ENCODE measurements at places on chromosomes 1 and 21. TPM values are rescaled to one million over a fixed set of nuclear protein-coding genes. Genes with fewer than 3 reads are reported as not detected.

The ZBTB8A gene
- not detected for polyA plus RNA-seq

The RUNX3 gene
- polyA plus RNA-seq, result 14.2 TPM

GRCh38 chr1:197799271-197799670 is 24.0 kb upstream of the DENND1B start:
- DNase-seq, result no peak

- DNase-seq, result no peak
These were observed 12.5 kb upstream of the GPR153 start for GRCh38 chr1:6273380-6273891.

The SERINC2 gene
- polyA plus RNA-seq, result not detected

DNA sequence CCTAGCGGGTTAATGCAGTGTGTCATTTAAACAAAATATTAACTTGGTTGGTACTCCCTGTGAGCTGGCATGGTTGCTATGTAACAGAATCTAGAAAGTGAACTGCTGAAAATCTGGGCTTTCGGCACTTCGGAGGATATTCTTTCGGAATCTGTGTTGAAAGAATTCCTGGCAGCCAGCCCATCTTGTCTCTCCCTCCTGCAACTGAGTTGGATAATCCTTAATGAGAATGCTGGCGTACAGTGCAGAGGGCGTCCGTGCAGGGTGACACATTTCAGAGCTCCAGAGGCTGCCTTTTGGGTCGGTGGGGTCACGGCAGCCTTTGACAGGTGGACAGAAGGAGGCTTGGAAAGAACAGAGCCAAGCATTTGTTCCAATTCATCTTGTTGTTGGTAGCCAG is 3.7 kb downstream of the KAZN start:
- no peak for DNase-seq

The TBX19 gene
- polyA plus RNA-seq, result 1.1 TPM

GRCh38 chr1:202733251-202733650 is 23.0 kb upstream of the SYT2 start:
- DNase-seq, result no peak

GRCh38 chr1:89673251-89673650 is 40.3 kb downstream of the LRRC8C start:
- no peak for DNase-seq

GRCh38 chr1:207740207-207740606 is 11.6 kb upstream of the CD46 start:
- no peak for DNase-seq

- peak; percentile 66 for DNase-seq
These were observed 78.6 kb upstream of the SOD1 start for GRCh38 chr21:31580866-31581276.

DNA sequence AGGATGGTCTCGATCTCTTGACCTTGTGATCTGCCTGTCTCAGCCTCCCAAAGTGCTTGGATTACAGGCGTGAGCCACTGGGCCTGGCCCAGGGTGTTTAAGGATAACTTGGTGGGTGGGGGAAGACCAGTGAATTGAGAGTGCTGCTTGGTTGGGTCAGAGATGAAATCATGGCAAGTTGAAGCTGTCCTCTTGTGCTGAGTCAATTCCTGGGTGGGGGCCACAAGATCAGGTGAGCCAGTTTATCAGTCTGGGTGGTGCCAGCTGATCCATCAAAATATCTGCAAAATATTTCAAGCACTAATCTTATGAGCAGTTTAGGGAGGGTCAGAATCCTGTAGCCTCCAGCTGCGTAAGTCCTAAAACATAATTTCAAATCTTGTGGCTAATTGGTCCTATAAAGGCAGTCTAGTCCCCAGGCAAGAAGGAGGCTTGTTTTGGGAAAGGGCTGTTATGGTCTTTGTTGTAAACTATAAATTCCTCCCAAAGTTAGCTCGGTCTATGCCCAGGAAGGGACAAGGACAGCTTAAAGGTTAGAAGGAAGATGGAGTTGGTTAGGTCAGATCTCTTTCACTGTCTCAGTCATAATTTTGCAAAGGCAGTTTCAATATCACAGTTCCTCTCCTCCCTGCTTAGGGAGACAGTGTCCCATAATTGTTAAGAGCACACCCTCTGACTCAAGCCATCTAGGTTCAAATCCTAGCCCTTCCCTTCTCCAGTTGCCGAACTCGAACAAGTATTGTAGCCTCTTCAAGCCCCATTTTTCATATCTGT is 66.8 kb upstream of the BACH1 start:
- DNase-seq, result no peak

DNA sequence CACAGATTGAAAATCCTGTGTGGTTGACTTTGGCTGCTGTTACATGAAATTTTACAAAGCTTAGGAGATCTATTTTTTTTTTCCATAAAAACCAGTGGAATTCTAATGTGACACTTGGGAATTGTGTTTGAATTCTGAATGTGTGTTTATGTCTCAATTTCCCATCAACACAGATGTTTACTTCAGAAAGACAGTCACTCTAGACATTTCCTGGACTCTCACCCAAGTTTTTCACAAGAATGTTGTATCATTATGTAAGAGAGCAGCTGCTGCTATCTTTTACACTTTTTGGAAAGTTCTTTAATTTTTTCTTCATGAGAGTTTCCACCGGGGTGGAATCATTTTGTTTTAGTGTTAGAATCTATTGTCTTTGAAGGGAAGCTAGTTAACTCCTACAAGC is 210.1 kb downstream of the GIPC2 start:
- DNase-seq, result no peak

DNA sequence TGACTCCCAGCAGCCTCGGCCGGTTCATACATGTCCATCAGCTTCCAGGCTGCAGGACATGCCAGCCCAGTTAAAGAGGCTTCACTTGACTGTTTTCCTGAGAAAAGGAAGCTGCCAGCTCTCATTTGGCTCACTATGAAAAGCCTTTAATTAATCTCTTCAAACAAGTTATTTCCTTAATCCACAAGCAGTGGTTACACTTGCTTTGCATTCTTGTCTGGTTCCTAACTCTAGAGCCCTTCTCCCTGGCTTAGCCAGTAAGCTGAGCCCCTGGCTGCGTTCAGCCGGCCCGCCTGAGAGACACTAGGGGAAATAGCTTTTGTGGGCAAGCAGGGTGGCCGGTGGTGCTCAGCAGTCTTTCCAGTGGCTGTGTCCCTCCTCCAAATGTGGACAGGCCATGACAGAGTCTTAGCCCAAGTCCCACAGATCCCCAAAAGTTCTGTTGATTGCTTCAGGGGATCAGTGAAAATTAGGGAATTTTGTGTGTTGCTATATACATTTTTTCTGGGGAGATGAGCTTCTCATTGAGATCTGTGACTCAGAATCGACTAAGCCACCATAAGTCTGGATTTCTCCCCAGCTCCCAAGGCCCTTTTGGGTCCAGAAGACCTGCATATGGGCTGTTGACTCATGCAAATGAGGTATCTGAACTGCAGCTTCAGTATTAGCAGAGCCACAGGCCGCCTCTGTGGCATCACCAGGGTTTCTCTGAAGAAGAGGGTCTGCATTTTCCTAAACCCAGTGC is 10.1 kb downstream of the ATF3 start:
- no peak for DNase-seq

The IFI16 gene
- polyA plus RNA-seq, result 48.0 TPM

- no peak for DNase-seq
These were observed 148.7 kb upstream of the PRMT6 start for GRCh38 chr1:106907795-106908194.

DNA sequence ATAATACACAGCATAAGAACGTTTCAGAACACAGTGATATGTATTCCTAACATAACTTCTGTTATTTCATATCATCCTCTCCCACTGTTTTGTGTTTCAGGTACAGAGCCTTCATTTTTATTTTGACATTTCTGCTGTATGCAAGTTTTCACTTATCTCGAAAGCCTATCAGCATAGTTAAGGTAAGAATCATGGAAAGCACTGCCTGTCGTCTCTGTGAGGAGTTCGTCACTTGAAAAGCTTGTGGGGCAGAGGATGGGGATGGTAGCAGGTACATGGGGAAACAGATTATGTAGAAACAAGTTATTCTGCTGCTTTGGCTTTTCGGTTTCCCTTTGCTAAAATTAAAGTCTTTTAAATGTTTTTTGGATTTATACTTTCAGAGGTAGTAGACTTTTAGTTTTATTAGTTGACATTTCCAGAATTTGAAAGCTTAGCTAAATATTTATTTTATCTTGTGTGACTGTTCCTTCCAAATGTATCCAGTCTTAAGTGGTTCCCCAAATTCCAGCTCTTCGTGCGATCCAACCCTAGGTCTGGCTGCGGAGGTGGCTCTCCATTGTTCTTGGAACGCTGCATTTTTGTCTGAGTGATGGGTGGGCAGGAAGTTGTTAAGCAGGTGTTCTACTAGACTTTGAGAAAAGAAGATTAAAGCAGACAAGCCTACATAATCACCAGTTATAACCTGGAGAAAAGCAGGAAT is 12.2 kb downstream of the SLC37A1 start:
- no peak for DNase-seq

GRCh38 chr1:55503663-55504305 is 288.6 kb upstream of the USP24 start:
- DNase-seq, result no peak

DNA sequence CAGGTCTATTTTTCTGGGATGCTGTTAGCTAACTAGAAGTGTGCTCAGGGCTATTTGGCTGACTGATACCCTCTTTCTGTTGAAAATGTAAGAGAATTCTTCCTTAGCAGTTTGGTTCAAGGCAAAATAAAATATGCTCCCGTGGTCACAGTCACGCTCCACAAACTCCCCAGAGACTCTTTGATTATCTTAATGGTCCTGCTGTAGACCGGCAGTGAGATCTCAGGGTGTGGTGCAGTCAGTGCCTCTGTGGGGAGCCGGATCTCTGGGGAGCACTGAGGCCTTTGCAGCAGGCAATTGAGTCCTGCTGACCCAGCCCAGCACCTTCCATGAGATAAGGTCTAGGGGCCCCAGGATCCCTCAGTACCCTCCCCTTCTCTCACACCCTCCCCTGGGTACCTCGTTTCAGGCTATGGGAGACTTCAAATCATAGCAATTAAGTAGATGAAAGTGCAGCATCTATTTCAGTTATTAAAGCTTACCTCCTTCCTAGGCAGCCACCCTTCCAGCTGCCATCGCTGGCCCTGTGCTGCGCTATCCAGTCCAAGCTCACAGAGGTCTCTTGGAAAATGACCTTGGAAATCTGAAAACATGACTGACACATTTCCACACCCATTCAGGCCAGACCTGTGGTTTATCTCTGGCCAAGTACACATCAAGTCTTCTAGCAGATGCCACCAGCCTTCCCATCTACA is 98.1 kb downstream of the SEC16B start:
- no peak for DNase-seq

The EPHA10 gene
- polyA plus RNA-seq, result not detected

The TLR5 gene
- polyA plus RNA-seq, result 3.9 TPM

DNA sequence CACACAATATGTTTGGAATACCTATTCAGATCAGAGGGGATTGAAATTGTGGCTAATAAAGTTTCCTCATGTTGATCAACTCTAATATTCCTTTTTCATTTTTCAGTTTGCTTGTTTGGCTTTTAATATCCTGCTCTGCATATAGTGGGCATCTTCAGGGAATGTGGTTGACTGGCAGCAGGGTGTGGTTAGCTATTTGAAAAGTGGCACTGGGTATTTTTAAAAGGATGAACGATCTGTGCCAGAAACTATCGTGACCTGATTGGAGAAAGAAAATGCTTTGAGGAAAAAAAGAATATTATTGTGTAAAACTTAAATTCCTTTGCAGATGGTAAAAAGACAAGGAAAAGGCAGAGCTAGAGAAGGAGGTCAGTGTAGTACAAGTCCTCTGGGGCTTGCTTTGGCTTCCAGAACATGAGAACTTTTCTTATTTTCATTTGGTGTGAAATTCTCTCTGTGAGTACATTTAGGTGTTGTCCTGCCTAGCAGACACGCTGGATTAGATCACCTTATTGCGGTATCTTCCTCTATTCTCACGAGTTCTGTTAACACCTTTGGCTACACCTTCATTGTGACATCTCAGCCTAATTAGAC is 329.7 kb upstream of the SNX7 start:
- DNase-seq, result no peak

DNA sequence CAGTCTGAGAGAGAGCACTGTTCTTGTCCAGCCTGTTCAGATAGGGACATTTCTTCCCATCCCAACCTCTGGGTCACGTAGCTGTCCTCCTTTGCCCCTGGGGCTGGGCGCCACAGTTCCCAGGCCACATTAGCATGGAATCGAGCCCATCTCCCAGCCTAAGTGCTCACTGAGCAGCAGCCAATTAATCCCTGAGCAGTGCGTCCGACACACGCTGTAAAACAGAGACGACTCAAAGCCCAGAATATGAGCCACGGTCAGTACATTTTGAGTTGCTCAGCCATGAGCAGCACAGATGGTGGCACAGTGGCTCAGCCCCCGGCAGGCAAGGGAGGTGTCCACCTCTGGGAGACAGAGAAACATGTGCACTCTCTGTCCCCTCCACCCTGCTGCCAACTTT is 267.4 kb downstream of the NPHP4 start:
- no peak for DNase-seq

GRCh38 chr1:50851466-50851865 is 108.6 kb downstream of the FAF1 start:
- no peak for DNase-seq

DNA sequence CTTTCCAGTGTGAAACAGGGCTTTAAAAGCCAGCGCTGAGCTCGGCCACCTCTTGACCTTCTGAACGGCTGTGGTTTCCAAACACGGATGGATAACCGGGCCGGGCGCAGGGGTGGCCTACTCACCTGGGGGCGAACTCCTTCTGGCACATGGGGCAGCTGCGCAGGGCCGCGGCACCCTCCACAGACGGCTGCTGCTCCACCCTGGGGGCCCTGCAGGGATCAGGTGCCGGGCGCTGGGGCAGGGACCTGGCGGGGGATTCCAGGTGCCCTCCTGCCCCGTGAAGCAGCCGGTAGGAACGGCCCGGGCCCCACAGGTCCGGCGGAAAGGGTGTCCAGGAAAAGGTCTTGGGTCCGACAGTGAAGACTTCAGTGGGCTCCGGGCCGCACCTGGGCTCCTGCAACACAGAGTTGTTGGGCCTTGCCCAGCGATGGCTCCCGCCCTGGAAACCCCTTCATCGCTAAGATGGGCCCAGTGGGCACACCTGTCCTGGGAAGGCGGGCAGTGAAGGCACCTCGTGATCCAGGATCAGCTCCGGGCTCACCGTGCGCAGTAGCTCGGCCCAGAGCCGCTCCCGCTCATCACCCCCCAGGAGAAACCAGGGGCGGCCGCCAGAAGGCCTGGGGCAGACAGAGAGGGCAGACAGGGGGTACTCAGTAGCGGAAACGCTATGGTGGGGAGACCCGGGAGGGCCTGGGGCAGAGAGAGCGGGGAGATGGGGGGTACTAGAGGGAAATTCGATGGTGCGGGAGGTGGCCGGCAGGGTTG is 874 bp downstream of the FAAP20 start:
- DNase-seq, result no peak

The SPRR2A gene
- polyA plus RNA-seq, result not detected

DNA sequence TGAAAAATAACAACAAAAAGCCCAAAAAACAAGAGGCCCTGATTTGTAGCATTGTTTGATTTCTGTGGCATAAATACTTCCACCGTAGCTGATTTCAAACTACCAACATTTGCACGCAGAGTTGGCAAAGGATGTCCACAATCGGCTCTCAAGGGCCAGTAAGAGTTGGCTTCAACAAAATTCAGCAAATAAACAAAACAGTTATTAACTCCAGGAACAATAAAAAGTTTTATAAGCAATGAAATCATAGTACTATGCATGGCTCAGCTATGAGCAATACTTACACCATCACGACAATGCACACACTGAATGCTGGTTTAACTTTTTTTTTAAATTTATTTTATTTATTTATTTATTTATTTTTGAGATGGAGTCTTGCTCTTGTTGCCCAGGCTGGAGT is 8.7 kb upstream of the COX20 start:
- DNase-seq, result no peak

- DNase-seq, result no peak
These were observed 46.5 kb upstream of the NUF2 start for GRCh38 chr1:163275222-163275621.

Data from naive thymus-derived CD4-positive, alpha-beta T cell (primary cell).